Activated naive CD8-positive, alpha-beta T cell treated with anti-CD3 and anti-CD28 coated beads for 36 hours (primary cell): ENCODE measurements at places on chromosomes 1 and 21. TPM values are rescaled to one million over a fixed set of nuclear protein-coding genes. Genes with fewer than 3 reads are reported as not detected.
A peak's percentile ranks its signal among the peaks of the same experiment; 100 is the strongest.

- DNase-seq: no peak
Measured at GRCh38 chr1:203592156-203592555, 34.5 kb upstream of the ATP2B4 start.

DNA sequence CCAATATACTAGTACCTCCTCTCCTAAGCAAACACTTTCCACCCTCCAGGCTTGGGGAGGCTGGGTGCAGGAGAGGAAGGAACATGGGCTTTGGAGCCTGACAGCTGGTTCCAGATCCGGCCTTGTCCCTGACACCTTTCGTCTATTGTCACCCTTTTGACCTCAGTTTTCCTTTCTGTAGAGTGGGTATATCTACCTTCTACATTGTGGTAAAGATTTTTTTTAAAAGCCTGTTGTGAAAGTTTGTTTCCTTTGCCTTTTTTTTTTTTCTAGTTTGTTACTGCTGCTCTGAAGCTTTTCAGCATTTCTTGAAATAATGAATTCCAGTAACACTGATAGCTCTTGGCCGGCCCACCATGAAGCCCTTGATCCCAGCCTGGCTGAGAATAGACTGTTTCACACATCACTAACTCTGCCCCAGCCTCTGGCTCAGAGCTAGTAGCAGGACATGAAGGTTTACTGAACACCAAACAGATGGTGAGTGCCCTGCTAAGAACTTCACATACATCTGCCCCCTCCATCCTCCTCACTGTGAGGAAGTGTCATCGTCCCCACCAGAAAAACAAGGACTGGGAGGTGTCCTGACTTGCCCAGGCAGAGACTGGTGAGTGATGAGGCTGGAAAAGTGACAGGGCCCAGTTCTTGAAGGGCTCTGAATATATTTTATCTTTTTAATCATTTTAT lies 33.0 kb upstream of the ID3 start:
- no peak for DNase-seq

The HAX1 gene
- total RNA-seq: 181 TPM

GRCh38 chr1:169371404-169371803 lies 3.4 kb downstream of the BLZF1 start:
- DNase-seq: no peak

- no peak for DNase-seq
Measured at GRCh38 chr21:33391656-33392055, 11.6 kb upstream of the IFNGR2 start.

The HPDL gene
- total RNA-seq: 53.0 TPM

DNA sequence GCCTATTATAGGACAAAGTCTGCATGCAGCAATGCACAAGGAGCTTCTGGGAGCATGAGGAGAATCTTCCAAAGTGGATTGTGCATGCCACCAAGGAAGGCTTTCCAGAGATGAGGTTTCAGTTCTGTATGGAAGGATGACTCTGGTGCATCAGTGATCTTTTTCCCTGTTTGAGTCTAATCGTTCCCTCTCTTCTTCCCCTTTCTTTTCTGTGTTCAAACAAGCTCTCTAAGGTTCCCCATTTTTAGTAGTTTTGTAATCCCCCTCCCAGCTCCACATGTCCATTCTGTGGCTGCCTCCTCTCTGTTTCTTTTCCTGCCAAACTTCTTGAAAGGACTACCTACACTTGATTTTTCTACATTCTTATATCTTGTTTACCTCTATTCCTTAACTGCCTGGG lies 43.3 kb upstream of the USP25 start:
- no peak for DNase-seq

GRCh38 chr21:46065914-46066551 lies 31.9 kb upstream of the COL6A2 start:
- no peak for DNase-seq

The ST6GALNAC5 gene
- total RNA-seq: not detected

DNA sequence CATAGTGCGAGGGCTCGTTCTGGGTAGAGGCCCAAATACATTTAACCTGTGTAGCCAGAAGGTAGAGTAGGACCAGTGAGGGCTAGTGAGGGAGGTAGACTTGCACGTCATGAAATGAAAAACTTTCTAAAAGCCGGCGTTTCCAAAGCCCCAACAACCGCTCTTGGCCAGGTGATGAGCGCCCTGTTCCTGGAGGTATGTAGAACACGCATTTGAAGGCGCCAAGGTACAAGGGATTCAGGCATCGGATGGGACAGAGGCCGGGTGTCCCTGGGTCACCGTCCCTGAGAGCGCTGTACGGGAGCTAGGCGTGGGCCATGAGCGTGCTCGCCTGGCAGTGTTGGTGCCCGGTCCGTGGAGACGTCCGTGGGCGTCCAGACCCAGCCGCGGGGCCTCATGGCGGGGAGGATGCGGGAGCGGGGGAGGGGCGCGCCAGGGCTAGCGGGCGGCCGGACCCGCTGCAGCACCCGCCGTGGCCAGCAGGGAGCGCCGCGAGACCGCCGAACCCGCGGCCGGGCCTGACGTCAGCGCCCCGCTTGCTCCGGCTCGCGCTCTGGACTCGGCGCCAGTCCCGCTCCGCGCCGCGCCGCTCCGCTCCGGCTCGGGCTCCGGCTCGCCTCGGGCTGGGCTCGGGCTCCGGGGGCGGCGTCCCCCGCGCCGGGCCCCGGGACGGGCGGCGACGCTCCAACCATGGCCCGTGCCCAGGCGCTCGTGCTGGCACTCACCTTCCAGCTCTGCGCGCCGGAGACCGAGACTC lies at the start of gene PTPRU:
Gene PTPRU (plus strand): TSS at position 568 of the 757 bp plus-strand sequence. CDS start 123 bp downstream, at position 691.
- DNase-seq: peak; percentile 88

DNA sequence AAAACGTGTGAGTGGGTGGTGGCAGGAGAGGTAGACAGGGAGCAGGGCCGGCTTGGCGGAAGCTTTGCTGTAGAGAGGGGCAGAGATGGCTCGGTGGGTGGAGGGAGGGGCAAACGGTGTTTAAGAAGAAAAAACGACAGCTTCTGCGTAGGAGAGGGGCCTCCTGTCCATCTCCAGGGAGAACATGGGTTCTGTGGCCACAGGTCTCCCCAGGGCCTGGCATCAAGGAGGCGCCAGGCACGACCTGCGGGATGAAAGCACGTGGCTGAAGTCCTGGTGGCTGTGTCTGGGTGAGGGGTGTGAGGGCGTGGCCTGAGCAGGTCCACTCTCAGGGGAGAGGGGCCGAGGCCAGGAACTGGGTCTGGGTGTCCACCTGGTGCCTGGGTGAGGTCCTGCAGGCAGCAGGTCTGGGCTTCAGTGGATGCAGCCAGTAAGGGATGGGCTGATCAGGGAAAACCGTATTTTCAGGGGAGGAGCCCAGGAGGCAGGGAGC lies 940 bp upstream of the PRKCZ start:
- no peak for DNase-seq
